ENCODE measurements at places on chromosomes 5 and 9.

- no peak overlapping the region for H3K27ac ChIP-seq
- no peak for DNase-seq
- H3K4me1 ChIP-seq: no peaks in the 10 kb centered on the region
- no peaks in the 10 kb centered on the region for H3K36me3 ChIP-seq
- H3K4me3 ChIP-seq: no peak overlapping the region
Measured at GRCh38 chr5:73912821-73913271, 286.9 kb downstream of the ARHGEF28 start.

DNA sequence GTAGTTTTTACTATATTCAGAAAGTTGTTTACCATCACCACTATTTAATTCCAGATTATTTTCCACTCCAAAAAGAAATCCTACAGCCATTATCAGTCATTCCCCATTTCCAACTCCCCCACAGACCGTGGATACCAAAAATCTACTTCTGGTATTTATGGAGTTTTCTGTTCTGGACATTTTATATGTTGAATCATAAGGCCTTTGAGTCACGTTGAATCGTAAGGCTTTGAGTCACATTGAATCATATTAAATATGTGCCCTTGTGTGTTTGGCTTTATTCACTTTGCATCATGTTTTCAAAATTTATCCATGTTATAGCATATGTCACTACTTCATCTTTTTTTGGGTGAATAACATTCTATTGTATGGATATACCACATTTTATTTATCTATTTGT is 454.1 kb upstream of the NUDT12 start:
- no peak overlapping the region for H3K4me3 ChIP-seq
- peaks cover 6% of the 10 kb centered on the region for H3K4me1 ChIP-seq
- no peak overlapping the region for H3K27ac ChIP-seq
- H3K36me3 ChIP-seq: peaks cover 24% of the 10 kb centered on the region
- DNase-seq: no peak

GRCh38 chr5:149724884-149725283 is 5.2 kb upstream of the PPARGC1B start:
- no peak overlapping the region for H3K27ac ChIP-seq
- peaks cover 19% of the 10 kb centered on the region for H3K27me3 ChIP-seq
- DNase-seq: no peak

GRCh38 chr9:75229605-75230332 is 141.5 kb downstream of the OSTF1 start:
- peaks cover 2% of the 10 kb centered on the region for H3K4me1 ChIP-seq
- H3K36me3 ChIP-seq: peaks cover 28% of the 10 kb centered on the region
- no peak for DNase-seq
- no peak overlapping the region for H3K27ac ChIP-seq
- no peak overlapping the region for H3K4me3 ChIP-seq

GRCh38 chr9:113993838-113994540 is 84.1 kb downstream of the AMBP start:
- no peak overlapping the region for H3K27ac ChIP-seq
- no peak for DNase-seq
- no peak overlapping the region for H3K4me3 ChIP-seq
- no peaks in the 10 kb centered on the region for H3K27me3 ChIP-seq
- no peaks in the 10 kb centered on the region for H3K4me1 ChIP-seq

DNA sequence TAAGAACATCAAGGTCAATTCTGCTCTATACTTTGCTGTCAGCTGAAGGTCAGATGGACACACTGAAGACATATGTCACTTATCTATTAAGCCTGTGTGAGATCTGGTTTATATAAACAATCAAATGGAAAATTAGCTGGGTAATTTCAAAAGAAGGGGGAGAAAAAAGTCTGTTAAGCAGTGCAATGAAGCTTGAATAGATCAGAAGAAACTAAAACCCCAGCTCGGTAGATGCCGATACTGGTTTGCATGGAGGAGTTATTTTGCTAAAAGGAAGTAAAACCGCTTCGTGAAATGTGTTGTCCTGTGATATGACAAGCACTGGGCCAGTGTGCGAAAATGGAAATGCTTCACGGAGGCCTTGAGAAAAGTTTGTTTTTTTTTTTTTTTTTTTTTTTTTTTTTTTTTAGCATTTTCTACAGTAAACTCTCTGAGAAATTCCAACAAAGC is 148.8 kb downstream of the MEF2C start:
- peaks cover 24% of the 10 kb centered on the region for H3K4me1 ChIP-seq
- H3K4me3 ChIP-seq: no peak overlapping the region
- no peaks in the 10 kb centered on the region for H3K36me3 ChIP-seq
- no peak overlapping the region for H3K27ac ChIP-seq
- no peak for DNase-seq

DNA sequence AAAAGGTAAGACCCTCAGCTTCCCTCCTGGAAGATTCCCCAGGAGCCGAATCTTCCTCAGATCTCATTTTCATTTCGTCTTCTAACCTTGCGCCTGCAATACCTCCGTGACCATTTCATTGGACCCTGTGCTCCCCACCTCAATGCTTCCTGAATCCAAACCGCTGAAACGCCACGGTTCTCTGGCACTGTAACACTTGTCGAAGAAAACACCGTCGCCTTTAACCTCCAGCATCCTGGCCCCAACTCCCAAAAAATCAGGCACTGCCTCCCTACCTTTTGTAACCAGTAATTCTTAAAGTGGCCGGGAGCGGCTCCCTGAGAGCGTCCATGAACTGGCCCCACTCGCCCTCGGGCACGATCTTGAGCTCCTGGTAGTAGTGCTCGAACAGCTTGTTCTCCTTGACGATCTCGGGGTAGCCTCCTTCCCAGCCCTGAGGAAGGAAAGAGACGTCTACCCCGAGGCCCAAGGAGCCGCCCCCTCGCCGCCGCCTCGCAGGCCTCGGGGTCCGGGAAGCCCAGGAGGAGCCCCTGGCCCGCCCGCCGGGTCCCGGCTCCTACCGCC is 438 bp downstream of the NSUN2 start:
- H3K4me3 ChIP-seq: peak overlapping the region; percentile 94
- H3K27me3 ChIP-seq: no peaks in the 10 kb centered on the region
- no peak for DNase-seq

DNA sequence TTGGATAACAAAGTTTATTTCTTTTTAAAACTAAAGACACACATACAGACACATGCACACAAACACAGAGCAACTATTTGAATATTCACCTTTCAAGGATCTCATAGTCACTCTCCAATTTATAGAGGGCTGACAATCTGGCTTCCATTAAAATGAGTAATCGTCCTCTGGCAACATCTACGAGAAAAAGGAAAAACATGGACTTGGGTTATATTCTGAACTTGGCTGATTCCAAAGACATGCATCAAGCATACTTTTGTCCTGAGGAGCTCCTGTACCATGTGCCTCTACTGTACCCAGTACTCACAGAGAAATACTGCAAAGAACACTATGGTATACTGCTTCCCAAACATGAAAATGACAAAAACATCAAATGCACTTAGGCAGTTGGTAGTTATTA is 15.4 kb downstream of the IARS1 start:
- peaks cover 86% of the 10 kb centered on the region for H3K36me3 ChIP-seq
- H3K4me3 ChIP-seq: no peak overlapping the region
- no peak for DNase-seq
- no peaks in the 10 kb centered on the region for H3K27me3 ChIP-seq
